ENCODE measurements at places on chromosomes 3 and 15. TPM values are rescaled to one million over a fixed set of nuclear protein-coding genes. Genes with fewer than 3 reads are reported as not detected.

GRCh38 chr3:196660381-196661166 is 21.1 kb downstream of the NRROS start:
- H3K4me1 ChIP-seq = no peaks in the 10 kb centered on the region
- no peaks in the 10 kb centered on the region for H3K27me3 ChIP-seq
- H3K27ac ChIP-seq = no peak overlapping the region
- no peak overlapping the region for H3K4me3 ChIP-seq
- no peak for DNase-seq

- DNase-seq = no peak
- no peaks in the 10 kb centered on the region for H3K36me3 ChIP-seq
- peaks cover 41% of the 10 kb centered on the region for H3K4me1 ChIP-seq
- H3K27me3 ChIP-seq = no peaks in the 10 kb centered on the region
- no peak overlapping the region for H3K27ac ChIP-seq
- no peak overlapping the region for H3K4me3 ChIP-seq
Observed at GRCh38 chr3:112980080-112980479, 5.2 kb upstream of the CD200R1 start.

DNA sequence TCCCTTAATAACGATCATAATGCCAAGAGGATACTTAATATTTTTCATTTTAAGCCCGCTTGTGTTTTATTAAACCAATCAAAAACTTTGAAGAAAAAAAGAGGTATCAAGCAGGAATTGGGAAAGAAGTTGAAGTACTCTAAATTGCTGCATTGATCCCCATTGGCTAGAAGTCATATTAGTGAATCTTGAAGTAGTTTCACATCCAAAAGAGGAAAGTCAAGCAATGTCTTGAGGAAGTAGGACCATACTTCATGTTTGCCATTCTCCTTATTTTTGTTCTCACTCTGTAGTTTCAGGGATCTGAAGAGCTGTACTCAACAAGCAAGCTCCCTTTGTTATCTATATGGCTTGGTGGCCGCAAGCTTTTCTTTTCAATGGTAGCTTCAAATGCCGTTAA is 2.2 kb downstream of the SCAANT1 start:
- peak overlapping the region; percentile 96 for H3K27ac ChIP-seq
- H3K4me3 ChIP-seq = no peak overlapping the region
- H3K4me1 ChIP-seq = peaks cover 21% of the 10 kb centered on the region
- peaks cover 4% of the 10 kb centered on the region for H3K36me3 ChIP-seq
- H3K27me3 ChIP-seq = no peaks in the 10 kb centered on the region
- no peak for DNase-seq

The WNT5A gene
- total RNA-seq = not detected

The HEG1 gene
- 17.6 TPM for total RNA-seq

Measured in naive thymus-derived CD4-positive, alpha-beta T cell (primary cell).